CD4-positive, alpha-beta T cell treated with Interferon gamma for 1 hour (primary cell): ENCODE measurements at places on chromosomes 16 and 17.

- no peak for DNase-seq
Observed at GRCh38 chr16:1283996-1284616, 25.3 kb upstream of the UBE2I start.

DNA sequence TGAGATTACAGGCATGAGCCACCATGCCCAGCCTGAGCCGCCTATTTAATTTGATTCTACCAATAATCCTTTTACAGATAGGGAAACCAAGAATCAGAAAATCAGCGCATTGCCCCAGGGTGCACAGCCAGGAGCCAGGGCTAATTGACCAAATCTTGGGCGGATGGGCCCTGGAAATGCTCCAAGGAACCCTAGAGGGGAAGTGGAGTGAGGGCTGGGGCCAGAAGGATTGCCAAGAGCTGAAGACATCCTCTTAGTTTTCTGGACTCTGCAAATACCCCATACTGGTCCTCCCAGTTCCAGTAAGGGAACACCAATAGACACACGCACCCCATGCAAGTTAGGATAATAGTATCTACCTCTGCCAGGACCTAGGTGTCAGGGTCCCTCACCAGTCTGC is 3.8 kb downstream of the FHOD1 start:
- no peak for DNase-seq

DNA sequence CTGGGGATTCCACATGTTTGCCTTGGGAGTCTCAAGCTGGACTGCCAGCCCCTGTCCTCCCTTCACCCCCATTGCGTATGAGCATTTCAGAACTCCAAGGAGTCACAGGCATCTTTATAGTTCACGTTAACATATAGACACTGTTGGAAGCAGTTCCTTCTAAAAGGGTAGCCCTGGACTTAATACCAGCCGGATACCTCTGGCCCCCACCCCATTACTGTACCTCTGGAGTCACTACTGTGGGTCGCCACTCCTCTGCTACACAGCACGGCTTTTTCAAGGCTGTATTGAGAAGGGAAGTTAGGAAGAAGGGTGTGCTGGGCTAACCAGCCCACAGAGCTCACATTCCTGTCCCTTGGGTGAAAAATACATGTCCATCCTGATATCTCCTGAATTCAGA is 28.9 kb downstream of the CDRT15 start:
- no peak for DNase-seq

- DNase-seq, result no peak
Observed at GRCh38 chr17:72205357-72205756, 84.5 kb downstream of the SOX9 start.

DNA sequence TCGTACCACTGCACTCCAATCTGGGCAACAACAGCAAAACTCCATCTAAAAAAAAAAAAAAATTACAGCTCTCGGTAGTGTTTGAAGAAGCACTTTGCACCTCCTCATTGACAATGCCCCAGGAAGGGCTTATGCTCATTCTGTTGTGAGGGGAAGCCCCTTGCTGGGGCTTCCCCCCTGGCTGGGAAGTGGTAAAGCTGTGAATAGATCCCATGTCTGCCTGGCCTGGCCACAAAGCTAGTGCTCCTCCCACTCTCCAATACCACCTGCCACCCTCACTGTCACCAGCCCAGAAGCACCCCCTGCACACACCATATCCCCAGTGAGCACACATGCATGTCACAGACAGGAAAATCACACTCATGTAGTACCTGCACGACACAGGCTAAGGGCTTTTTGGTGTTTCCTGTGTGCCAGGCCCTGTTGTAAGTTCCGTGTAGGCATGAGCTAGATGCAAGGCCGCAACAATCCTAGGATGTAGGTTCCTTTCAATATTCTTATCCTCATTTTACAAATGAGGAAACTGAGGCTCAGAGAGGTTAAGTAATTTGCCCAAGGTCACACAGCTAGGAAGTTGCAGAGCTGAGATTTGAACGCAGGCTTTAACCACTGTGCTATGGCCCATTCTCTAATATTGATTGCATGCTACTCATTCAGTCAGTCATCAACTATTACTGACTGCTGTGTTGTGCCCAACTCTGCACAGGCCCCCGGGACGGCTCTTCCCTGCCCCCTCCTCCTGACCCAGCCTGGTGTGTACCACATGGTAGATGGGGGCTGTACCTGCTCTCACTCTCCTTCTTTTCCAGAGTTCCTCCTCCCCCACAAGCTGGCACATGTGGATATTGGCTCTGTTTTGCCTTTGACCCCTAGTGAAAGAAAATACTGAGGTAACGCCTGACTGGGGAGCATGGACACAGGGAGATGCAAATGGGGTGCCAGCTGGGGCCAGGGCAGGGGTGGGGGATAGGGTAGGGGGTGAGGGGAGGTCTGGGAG is 11.9 kb upstream of the COL1A1 start:
- DNase-seq, result peak; percentile 35

DNA sequence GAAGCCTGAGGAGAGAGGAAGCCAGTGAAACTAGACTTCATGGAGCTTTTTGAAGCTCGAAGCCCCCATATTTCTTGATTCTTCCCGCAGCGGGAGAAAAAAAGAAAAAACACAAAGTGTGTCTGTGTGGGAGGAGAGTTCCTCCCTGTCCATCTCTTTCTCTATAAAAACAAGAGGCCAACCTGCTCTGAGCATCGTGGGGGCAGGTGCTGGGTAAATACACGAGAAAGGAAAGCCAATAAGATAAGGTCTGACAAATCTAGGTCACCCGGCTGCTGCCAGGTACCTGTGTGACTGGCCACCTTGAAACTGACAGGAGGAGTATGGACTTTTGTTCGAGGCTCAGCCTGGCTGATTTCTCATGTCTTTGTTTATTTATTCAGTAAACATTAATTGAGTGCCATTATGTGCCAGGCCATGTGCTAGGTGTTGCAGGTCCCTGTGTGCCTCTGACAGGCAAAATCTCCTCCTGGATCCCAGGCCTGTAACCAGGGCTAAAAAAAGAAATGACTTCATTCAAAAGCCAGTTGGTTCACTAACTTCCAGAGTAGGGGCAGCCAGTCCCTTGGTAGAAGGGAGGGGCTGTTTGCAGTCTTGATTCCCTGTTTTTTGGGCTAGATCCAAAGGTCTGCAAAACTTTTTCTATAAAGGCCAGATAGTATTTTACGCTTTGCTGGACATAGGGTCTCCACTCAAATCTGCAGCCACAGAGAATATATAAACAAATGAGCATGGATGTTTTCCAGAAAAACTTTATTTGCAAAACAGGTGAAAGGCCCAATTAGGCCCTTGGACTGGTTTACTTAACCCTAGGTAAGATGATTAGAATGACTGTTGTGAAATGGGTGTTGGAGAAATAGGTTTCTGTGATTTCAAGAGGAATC is 35.6 kb downstream of the YPEL2 start:
- DNase-seq, result no peak

DNA sequence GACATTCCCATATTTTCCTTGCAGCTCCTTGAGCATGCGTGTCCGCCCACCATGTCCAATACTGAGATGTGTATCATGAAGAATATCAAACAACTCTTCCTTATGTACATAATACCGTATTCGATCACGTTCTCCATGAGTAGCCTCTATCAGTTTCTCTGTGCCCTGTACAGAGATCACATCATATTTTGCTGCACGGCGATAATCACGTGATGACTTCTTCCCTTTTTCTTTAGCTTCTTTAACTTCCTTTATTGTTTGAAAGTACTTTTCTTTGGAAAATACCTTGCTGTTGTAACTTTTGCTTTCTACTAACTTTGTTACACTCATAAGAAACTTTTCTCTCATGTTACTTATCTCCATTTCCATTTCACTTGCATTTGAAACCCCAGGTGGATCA is 6.6 kb downstream of the KRABD2 start:
- no peak for DNase-seq

DNA sequence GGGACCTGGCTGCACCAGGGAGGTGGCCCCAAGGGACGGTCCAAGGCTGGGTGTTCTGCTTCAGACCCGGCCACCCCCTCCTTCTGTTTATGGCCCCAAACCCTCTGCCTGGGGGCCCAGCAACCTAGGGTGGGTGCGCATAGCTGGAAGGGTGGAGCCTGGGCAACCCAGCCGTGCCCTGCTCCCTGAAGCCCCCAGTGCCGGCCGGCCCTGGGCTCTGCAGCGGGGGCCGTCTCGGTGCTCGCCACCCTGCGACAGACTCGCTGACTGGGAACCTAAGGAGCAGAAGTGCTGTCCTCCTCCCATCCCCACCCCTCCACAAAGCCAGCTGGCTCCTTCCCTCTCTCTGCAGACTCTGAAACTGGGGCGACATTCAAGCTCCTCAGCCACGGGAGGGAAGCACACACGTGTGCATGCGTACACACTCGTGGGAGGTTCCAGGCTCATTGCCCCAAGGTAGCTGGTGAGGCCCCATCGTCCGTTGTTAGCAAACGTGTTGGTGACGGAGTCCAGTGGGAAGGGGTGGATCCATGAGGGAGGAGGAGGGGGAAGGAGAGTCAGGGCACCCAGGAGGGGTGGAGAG is 43.4 kb downstream of the ENGASE start:
- no peak for DNase-seq

DNA sequence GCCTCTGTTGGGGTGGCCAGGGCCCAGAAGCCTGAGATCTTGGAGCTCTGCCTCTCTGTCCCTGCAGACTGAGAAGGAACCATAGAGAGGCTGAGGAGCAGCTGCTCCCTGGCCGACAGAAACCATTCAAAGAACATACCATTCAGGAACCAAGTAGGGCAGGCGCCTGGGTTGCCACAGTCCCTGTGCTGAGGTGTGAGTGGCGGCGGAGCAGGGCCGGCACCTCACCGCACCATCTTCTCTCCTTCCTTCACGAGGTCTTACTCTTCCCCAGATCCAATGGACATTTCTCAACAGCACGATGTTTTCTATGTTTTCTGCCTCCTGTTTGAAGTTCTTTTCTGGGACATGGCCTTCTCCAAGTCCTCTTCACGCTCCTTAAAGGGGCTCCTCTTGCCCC is 22.8 kb upstream of the ALOX15 start:
- DNase-seq, result no peak

DNA sequence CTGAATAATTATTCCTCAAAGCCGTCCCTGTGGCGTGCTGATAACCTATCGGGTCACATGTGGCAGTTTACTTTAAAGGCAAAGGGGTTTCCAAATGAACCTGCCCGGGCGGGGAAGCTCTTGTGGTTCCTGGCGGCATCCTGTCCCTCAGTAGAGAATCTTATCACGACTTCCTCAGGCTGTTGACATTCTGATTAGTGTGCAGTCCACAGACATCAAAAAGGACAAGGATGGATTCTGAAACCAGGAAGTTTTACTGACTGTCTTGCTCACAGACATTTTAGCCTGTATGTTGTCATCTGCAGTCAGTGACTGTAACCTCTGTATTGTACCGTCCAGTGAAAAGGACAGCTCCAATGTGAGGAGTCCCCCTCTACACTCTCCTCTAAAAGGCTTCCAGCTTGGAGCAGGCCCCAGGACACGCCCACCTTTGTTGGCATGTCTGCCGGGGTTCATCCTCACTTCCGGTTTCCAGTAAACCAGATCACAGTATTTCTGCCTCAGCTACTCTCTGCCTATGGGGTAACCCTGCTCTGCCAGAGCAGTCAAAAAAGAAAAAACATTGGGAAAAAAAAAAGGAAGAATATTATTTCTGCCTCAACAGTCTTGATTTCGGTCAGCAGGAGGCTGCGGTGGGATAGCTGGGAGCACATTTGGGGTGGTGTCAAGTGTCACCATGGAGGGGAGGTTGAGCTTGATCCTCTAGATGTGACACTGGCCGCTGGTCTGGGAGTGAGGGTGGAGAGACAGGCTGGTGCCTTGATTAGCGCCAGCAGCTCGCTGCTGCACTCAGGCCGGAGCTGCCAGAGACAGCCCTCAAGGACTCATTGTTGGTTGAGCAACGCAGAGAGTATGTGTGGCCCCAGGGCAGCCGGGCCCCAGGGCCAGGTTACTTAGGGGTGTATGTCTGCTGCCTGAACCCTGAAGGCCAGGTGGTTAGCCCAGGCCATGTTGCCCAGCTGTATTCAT is 89.0 kb upstream of the DNAH17 start:
- peak; percentile 45 for DNase-seq

GRCh38 chr17:8176197-8176940 is at the start of gene TMEM107:
Gene TMEM107, minus strand, starts transcription at chr17:8176380. Its CDS starts 94 bp downstream, at chr17:8176286.
- DNase-seq, result peak; percentile 86

- DNase-seq, result peak; percentile 78
Observed at GRCh38 chr17:76725580-76726230, 701 bp downstream of the JMJD6 start.

- no peak for DNase-seq
Observed at GRCh38 chr17:5902181-5903140, 167.7 kb upstream of the WSCD1 start.

DNA sequence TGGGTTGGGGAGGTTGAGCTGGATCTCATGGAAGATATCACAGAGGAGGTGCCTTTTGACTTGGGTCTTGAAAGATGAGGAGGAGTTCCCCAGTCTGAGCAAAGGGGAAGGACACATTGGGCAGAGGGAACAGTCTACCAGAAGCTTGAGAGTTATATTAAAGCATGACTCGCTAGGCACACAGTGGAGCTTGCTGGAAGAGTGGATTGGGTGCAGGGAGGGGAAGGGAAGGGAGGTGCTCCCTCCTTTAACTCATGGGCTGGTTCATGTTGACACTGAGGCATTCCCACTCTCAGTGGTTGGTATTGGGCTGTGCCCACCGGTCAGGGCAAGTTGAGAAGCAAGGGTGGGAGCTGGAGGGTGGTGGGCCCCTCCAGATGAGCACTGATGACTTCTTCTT is 5.9 kb downstream of the TMEM98 start:
- DNase-seq, result no peak

DNA sequence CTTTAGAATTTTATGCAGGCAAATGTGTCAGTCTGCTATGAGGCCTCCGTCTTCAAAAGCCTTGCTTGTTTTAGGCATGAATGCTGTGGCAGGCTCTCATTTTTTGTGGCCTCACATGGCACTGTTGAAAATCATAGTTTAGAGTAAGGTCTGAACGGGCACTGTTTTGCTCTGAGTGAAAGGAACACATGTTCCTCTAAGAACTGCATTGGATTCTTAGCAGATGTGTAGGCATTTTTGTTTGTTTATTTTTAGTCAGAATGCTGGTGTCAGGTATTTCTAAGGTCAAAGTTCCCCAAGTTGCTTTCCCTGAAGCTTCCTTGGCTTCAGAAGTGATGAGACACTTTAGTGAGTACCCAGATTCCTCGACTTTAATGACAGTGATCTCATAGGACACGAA is 173.7 kb downstream of the HS3ST3B1 start:
- DNase-seq, result no peak
